ENCODE measurements at places on chromosomes 2 and 18.

- no peak for DNase-seq
Measured at GRCh38 chr18:53385889-53386288, 838.6 kb downstream of the MBD2 start.

DNA sequence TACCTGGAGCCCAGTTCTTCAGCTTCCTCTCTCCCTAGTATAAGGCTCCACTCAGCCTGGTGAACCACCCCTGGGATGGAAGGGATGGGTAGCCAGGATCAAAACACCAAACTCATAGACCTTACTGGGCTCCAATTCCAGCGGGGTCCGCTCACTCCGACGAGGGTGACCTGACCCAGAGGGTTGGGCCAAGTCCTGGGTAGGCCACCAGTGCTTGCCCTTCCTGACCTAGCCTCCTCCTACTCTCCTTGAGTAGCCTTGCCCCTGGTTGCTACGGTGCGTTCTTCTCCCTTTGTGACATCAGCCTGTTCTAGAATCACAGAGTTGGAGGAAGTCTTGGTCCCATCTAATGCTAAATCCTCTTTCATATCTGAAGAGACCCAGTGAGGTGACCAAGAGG lies 537 bp upstream of the STAT4 start:
- DNase-seq, result no peak

DNA sequence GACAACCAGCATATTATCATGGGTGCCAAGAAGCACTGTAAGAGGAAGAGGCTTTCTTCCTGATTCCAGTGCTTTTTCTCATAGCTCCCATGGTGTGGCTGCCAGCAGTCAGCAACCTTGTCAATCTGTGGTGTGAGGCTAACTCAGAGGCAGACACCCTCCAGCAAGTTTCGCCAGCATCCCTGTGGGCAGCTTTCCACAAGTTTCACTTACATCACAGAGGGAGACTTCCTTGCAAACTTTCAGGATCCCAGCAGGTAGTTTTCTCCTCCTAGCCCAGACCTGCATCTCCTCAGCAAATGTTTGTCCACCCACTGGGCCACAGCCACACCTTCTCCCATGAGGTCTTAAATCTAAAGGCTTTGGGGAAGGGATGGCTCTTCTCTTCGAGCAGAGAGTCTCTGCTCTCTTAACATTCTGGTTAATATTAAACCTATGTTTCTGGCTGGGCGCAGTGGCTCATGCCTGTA lies 9.1 kb downstream of the DNAH7 start:
- no peak for DNase-seq

DNA sequence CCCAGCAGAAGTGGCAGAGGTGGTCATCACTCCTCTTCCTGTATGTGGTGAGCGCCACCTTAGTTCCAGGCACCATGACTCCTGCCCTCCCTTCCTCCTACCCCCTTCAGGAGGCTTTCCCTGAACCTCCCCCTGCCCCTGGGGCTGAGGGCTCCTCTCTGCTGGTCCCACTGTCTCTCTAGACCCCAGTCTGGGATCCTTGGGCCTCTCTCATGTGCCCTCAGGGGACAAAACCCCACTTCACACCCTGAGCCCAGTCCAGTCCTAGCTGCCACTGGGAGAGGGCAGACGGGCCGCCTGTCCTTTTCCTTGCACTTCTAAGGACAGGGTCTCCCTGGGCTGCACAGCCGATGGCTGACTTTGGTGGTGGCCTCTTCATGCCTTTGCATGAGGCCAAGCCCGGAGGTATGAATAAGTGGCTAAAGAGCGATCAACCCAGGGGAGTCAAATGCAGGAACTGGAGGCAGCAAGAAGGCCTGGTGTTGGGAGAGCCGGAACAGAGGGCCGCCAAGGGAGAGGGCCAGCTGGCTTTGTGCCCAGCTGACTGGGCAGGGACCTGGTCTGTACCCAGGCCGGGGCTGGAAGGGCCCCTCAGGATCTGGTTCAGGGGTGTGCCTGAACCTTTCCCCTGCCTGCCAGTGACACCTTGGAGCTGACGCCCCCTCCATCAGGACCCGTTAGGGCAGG lies 29.5 kb downstream of the GLI2 start:
- no peak for DNase-seq

DNA sequence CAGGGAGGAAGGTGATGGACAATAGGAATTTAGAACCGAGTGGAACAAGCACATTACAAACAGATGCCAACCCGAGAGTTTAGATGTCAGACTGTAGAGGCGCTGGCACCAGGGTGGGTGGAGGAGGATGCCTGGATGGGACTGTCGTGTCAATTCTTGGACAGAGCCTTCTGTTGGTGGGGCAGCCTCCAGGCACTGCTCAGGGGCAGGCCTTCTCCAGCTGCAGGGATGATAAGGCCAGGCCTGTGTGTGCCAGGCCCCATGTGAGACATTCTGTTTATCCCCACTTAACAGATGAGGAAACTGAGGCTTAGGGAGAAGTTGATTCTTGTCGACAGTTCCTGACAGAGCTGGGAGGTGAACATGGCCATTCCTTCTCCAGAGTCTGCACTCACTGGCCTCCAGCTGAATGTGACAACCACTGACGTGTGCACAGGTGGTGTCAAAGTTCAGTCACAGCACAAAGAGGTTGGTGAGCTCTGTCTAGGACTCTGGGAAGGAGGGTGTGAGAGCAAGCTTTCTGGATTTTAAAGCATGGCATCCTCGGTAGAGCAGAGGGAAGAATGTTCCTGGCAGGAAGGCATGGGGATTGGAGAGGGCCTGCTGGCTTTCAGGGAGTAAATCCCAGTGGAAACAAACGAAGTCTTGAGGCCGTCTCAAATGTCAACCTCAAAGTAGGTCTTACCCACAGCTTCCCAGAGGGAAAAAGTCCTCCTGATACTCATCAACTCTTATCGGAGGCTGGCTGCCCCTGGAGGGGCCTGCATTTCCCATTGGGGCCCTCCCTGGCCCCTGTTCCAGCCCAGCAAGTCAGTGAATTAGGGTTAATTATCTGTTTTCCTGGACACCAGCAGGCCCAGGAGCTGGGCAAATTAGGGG lies 52.4 kb downstream of the GLI2 start:
- DNase-seq, result no peak

- no peak for DNase-seq
Measured at GRCh38 chr2:144519934-144520731, at the start of gene ZEB2. Gene ZEB2 (minus strand): TSS chr2:144520119. CDS start chr2:144517350, 2,769 bp downstream.

GRCh38 chr2:218981390-218981880 lies 3.5 kb downstream of the FEV start:
- DNase-seq, result no peak

DNA sequence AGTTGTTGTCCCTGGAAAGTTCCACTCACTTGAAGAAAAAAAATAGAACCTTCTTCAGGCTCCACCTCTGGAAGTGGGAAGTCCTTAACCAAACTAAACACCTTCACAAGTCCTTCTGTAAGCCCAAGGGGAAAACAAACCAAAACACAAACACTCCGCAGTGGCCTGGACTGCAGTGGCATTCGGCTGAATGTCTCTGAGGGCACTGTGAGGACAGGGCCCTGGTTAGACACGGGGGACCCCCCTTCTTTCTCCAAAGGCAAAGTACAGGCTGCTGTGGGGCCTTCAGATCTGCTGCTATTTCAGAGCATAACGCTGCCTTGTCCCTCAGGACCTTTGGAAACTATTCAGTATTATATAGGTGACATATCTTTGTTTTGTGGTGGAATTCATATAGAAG lies 28.1 kb downstream of the FOSL2 start:
- no peak for DNase-seq

- no peak for DNase-seq
Measured at GRCh38 chr2:37501113-37501512, 156.7 kb downstream of the QPCT start.

GRCh38 chr18:317618-318017 lies 49.8 kb upstream of the THOC1 start:
- no peak for DNase-seq

DNA sequence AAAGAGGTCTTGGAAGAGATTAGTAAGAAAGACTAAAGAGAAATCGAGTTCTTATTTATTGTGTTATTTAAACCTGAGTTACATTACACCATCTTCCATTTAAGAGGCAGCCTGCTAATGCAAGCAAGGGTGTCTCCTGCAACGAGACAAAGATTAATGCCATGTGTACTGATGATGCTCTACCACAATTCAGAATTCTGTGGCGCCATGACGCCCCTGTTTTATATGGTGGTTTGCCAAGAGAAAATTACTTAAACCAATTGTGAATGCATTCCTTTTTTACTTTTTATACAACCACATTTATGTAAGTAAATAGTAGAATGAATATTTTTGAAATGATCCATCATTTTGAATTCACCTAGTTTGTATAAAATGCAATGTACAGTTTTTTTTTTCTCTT lies 356.1 kb upstream of the ZEB2 start:
- DNase-seq, result no peak

DNA sequence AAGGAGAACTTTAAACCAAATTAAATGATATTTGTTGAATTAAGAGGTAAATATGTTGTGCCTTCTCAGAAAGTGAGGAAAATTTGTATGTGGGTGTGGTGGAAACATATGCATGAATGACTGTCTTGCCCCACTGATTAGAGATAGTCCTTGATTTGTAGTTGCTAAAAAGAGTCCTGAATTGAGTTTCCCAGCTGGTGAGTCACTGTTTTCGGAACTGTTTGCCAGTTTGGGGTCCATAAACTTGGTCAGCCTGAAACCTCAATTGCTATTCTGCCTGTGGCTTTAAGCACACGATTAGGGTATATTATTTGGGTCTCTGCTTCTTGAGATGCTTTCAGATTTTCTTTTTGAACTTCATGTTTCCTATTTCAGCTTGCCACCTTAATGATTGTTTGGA lies 53.3 kb downstream of the PIKFYVE start:
- DNase-seq, result no peak

GRCh38 chr2:29806461-29806860 lies 114.9 kb downstream of the ALK start:
- DNase-seq, result no peak

DNA sequence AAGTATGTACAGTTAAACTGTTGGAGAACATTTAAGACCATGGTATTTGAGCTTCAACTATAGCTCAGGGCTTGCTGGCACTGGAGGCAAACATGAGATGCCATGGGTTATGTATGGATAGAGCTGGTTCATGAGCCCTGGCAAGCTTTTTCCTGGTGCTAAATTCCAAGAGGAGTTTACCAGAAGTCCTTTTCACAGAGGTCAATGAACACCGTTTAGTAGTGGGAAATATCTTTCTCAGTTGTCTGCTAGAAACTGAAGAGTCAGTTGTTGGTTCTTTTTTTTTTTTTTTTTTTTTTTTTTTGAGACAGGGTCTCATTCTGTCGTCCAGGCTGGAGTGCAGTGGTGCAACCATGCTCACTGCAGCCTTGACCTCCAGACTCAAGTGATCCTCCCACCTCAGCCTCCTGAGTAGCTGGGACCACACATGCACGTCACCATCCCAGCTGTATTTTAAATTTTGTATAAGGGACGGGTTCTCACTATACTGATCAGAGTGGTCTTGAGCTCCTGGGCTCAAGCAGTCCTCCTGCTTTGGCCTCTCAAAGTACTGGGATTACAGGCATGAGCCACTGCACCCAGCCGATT lies 1.3 kb downstream of the KHK start:
- no peak for DNase-seq

- no peak for DNase-seq
Measured at GRCh38 chr18:8478166-8478967, 130.9 kb upstream of the RAB12 start.

GRCh38 chr18:23887035-23887434 lies 127.5 kb upstream of the TTC39C start:
- DNase-seq, result peak; percentile 91

DNA sequence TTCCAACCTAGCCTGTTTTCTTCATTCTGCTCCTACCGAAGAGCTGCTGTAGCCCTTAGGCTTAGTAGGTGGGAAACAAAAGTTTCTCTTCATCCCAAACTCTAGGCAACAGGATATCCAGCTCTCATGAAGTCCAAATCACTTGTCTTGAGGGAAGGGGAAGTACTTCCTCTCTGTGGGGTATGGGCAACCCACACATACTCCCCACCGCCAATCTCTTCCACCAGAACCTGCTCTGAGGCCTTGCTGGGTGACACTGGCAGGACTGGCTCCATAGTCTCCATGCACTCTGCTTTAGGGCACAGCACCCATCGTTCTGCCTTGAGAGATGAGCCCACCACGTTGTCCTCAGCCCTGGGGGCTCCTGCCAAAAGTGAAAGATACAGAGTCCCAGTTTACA lies 173.0 kb downstream of the NCK2 start:
- DNase-seq, result no peak

DNA sequence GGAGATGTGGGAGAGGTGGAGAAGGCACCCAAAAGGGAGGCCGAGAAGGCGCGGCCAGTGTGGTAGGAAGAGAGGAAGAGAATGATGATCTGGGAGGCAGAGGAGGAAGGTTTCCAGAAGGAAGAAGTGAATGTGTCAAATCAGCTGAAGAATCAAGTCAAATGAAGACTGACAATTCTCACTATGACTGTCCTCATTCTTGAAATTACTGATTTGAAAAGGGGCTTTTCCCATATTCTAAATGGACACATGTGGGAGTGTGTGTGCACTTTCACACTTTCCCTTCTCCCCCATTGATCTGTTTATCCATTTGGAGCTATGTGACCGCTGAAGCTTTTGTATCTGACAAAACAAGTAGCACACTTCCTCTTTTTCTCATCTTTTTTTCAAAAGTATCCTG lies 6.1 kb downstream of the AFF3 start:
- no peak for DNase-seq

- no peak for DNase-seq
Measured at GRCh38 chr2:150274108-150274507, 213.4 kb downstream of the RND3 start.

DNA sequence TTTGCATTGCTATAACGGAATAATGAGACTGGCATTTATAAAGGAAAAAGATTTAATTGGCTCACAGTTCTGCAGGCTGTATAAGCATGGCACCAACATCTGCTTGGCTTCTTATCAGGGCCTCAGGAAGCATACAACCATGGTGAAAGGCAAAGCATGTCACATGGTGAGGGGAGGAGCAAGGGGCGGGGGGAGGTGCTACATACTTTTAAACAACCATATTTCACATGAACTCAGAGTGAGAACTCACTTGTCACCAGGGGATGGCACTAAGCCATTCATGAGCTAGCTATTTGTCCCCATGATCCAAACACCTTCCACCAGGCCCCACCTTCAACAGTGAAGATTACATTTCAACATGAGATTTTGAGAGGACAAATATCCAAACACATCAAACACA lies 188.7 kb downstream of the MBD5 start:
- no peak for DNase-seq

DNA sequence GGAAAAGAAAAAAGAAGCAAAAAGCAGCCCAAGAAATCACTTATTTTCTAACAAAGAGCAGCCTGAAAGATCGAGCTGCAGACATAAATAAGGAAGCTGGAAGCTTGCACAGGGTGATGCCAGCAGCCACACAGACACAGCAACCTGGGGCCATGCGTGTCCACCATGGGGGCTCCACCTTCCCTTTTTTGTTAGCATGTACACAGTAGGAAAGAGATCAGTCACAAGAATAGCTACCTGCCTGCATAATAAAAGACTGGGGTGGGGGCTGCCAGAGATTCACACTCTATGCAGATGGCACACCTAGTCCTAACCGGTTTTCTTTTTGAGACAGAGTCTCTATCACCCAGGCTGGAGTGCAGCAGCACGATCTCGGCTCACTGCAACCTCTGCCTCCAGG lies 2.9 kb upstream of the CNOT11 start:
- DNase-seq, result no peak

GRCh38 chr2:219851801-219852481 lies 224.5 kb downstream of the SLC4A3 start:
- no peak for DNase-seq

Data from NCI-H2081 treated with DMSO at 0.1 percent for 48 hours (cell line).